ENCODE measurements at places on chromosomes 12 and 14.

DNA sequence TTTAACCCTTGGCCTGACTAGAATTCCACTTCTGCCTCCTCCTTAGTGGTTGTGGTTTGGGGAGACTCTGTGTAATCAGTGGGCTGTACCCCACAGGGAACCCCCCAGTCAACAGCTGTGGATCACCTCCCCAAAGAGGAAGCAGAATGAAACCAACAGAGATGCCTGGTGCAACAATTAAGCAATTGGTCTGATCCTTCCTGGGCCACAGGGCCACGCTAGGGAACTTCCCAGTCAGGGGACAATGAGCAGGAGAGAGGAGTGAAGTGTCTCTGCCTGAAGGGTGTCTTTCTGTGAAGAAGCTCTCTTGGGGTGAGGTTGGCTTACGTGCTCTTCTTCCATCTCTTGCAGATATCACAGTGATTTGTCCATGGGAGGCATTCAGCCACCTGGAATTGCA, 8.2 kb downstream of the PDE6H start:
- DNase-seq: no peak

DNA sequence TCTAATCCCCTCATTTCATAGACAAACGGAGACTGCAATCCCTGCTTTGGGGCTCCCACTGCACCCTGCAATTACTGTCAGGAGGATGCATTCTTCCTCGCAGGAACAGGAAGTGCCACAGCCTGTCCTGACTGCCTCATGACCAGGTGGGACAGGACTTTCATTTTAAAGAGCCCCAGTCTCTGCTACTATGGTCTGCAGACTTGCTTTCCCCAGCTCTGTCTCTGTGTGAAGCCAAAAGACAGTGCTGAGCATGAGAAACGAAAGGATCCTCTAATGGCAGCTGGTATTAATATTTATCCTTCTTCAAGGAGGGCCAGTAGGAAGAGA, 60.0 kb upstream of the PNMA1 start:
- DNase-seq: no peak

- DNase-seq: no peak
These were observed 111.8 kb upstream of the DNM1L start for GRCh38 chr12:32567296-32567674.

DNA sequence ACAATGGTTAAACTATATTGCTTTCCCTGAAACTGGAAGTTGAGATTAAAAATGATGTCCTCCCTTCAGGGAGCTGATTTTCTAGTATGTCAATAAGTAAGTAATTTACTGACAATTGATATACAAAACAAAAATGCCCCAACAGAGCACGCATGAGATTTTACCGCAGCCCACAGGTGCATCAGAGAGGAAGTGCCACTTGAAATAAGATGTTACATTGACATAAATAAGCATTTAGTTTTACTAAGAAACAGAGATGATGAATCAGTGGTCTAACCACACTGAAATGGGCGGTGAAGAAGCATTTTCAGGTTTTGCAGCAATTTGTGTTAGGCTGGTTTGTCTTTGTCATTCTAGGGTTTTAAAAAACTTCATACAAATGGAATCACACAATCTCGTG, 8.8 kb upstream of the CLECL1 start:
- DNase-seq: no peak

GRCh38 chr14:68577802-68578541, 214.9 kb downstream of the ZFP36L1 start:
- peak; percentile 62 for DNase-seq

DNA sequence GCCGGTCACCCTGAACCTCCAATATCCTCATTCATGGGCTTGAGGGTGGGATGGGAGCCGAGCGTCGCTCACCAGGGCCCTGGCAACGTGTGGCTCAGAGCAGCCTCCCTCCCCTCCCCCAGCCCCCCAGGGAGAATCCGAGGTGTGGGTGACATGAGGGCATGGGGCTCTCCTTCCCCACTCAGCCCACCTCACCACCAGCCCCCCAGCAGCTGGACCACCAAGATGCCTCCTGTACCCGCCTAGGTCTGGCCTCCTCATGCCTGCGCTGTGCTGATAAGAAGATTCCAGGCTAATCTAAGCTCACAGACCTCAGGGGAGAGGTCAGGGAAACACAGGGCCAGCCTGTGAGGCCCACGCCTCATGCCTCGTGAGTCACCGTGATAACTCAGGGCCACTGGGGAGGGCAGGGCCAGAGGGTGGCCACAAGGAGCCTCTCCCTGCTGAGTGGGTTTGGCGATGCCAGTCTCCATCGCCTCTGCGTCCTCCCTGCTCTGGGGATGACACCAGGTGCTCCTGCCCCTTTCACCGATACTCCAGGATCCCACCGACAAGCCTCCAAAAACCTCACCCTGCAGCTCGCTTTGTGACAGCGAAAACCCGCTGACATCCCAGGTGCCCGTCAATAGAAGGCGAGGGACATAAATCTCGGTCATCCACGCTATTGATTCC, 56.9 kb downstream of the TESC start:
- no peak for DNase-seq

DNA sequence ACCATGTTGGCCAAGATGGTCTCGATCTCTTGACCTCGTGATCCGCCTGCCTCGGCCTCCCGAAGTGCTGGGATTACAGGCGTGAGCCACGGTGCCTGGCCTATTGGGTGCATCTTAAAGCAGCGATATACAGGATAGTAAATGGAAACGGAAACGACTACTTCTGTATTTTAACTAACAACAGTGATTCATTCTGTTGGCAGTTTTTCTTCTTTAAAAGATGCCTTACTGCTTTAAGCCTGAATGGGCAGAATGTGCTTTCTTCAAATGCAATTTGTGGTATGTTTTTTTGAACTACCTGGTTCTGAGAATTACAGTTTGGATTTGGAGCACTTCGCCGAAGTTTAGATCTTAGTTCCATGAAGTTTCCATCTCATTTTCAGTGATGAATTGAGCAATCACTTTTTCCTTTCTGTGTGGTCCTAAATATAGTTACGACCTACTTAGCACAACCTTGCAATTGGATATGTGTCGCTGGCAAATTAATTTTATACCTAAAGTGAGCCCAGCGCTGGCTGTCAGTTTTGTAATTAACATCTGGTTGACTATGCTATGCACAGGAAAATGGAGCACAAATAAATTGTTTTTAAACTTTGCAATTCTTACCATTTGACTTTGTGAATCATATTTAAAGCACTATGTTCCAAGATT, 53.6 kb upstream of the EIF5 start:
- no peak for DNase-seq

- DNase-seq: no peak
These were observed 5.0 kb downstream of the CRIP2 start for GRCh38 chr14:105479431-105480158.

GRCh38 chr14:101032433-101032832, 128.9 kb upstream of the RTL1 start:
- no peak for DNase-seq

GRCh38 chr14:75010472-75011093, 7.9 kb downstream of the EIF2B2 start:
- no peak for DNase-seq

DNA sequence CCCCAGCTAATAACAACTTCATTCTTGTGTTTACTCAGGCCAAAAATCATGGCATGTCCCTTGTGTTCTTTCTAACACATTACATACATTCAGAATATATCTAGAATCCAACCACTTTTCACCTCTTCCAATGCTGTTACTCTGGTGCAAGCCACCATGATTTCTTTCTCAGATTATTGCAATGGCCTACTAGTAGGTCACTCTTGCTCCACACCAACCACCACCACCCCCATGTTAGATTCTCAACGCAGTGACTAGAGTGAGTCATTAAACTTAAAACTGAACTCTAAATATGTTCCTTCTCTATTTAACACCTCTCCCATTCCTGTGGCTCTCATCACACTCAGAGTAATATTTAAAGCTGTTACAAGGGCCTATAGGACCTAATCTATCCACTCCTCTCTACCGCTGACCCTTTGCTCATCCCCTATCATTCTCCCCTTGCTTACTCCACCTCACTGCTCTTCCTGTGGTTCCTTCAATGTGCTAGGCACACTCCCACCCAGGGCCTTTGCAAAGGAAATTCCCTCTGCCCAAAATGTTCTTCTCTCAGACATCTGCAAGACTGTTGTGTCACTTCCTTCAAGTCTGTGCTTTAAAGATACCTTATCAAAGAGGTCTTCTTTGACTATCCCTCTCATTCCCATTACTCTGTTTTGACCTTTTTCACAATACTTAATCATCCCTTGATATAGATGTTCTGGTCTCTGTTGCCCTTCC, 6.6 kb downstream of the RTN1 start:
- no peak for DNase-seq
